Fibroblast of skin of scalp (primary cell): ENCODE measurements at places on chromosomes 6 and 20.
A peak's percentile ranks its signal among the peaks of the same experiment; 100 is the strongest.

GRCh38 chr6:25066593-25066992 lies 130.8 kb upstream of the RIPOR2 start:
- DNase-seq, result peak; percentile 75

DNA sequence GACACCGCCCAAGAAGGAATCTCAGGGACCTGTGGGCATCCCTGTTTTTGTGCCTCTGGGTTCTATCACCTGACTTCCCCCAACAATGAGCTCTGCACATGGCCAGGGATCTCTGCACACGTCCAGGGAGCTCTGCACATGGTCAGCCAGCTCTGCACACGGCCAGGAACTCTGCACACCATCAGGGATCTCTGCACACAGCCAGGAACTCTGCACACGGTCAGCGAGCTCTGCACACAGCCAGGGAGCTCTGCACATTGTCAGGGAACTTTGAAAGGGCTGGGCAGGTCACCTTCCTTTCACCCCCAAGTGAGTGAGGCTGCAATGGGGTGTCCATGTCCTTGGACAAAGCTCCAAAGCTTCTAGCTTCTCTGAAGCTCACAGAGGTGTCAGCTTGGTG lies 5.2 kb upstream of the SLCO4A1 start:
- no peak for DNase-seq

DNA sequence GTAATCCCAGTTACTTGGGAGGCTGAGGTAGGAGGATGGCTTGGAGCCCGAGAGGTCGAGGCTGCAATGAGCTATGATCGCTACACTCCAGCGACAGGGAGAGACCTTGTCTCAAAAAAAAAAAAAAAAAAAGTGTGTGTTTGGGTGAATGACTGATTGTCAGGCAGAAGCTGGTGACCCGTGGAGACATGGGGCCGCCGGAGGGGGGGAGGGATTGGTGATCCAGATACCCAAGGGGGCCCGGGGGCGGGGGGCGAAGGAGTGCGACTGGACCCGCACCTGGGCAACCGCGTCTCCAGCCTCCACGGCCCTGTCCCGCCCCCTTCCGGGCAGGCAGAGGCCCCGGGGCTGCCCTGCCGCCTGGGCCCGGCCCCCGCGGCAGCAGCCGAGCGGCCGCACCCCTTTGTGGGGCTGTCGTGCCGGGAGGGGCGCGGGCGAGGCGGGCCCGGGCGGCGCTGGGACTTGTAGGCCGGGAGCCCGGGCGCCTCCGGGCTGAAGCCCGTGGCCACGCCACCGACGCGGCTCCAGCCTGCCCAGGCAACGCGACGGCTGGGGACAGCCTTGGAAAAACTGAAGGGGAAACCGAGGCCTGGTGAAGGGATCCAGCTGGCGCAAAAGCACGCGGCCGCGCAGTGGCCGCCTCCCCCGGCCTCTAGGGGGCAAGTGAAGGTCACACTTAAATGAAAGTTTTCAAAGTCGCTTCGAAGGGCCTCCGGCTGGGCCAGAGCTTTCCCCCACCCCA lies 2.1 kb upstream of the RBM38 start:
- DNase-seq, result peak; percentile 66

DNA sequence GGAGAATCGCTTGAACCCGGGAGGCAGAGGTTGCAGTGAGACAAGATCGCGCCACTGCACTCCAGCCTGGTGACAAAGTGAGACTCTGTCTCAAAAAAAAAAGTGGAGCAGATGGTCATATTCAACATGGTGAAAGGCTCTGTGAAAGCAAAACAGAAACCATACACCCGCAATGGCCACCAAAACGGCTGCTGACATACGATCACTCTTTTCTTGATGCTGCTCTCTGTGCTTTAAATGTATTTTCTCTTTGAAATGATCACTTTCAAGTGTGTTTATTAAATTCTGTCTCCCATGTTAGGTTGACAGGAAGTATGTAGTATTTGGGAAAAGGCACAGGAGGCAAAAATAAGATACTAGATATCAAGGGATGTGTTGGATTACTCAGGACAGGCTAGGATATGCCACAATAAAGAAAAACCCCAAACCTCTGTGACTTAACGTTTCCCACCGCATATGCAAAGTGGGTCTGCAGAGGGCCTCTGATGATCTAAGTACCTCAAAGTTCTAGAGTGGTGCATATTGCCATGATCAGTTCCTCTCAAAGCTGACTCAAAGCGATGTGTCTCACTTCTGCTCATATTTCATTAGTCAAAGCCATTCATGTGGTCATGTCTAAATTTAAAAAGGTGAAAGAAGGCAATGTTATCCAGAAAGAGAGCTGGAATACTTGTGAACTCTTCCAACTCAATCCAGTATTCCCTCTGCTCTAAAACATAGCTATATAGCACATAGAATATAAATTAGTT lies 155.1 kb upstream of the SOX4 start:
- DNase-seq, result no peak

GRCh38 chr6:53293691-53294090 lies 55.1 kb downstream of the ELOVL5 start:
- DNase-seq, result no peak

- no peak for DNase-seq
Observed at GRCh38 chr20:44280387-44280786, 30.6 kb downstream of the FITM2 start.

DNA sequence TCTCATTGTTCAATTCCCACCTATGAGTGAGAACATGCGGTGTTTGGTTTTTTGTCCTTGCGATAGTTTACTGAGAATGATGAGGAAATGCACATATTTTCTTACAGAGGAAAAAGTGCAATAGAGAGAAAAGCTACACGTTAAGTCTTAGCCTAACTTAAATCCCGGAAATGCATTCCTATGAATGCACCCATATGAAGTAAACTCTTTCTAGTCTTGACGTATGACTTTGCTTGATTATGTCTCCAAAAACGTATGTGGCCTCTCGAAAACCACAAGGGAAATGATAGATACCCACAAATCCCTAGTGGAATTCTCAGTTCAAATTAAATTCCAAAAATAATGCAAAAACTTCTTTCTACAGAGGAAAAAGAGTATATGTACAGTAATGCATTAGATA lies 90.7 kb upstream of the SASH1 start:
- peak; percentile 86 for DNase-seq

- DNase-seq, result peak; percentile 40
Observed at GRCh38 chr6:64034910-64035655, 399.5 kb downstream of the PHF3 start.

- no peak for DNase-seq
Observed at GRCh38 chr6:52189974-52190373, 3.8 kb downstream of the IL17A start.
